ENCODE measurements at places on chromosomes 6 and 20. TPM values are rescaled to one million over a fixed set of nuclear protein-coding genes. Genes with fewer than 3 reads are reported as not detected.

The MOXD1 gene
- total RNA-seq = 19.5 TPM

The ZSWIM3 gene
- 5.3 TPM for total RNA-seq

The COL10A1 gene
- 36.2 TPM for total RNA-seq

The CNR1 gene
- total RNA-seq = not detected

The HRH3 gene
- not detected for total RNA-seq

The CCR6 gene
- total RNA-seq = not detected

The CRISP3 gene
- total RNA-seq = not detected

The DPPA5 gene
- total RNA-seq = not detected

The GDAP1L1 gene
- not detected for total RNA-seq

The CD83 gene
- total RNA-seq = 1.4 TPM

The IPCEF1 gene
- 0.88 TPM for total RNA-seq

The SOX4 gene
- 81.1 TPM for total RNA-seq

The MCCD1 gene
- total RNA-seq = not detected

The WFDC12 gene
- total RNA-seq = not detected

The AIF1 gene
- total RNA-seq = 0.36 TPM

The WFDC2 gene
- not detected for total RNA-seq

Measured in osteoblast (primary cell).